Left ventricle myocardium inferior (tissue), 1 donor: ENCODE measurements at places on chromosomes 5 and 9.

GRCh38 chr5:27402828-27403227, 364.4 kb upstream of the CDH9 start:
- DNase-seq = no peak

GRCh38 chr5:149382517-149383220, 3.6 kb upstream of the IL17B start:
- no peak for DNase-seq

- no peak for DNase-seq
These were observed 2.3 kb upstream of the PTGER4 start for GRCh38 chr5:40677456-40677855.

GRCh38 chr9:30944741-30945280, 1439.6 kb upstream of the ACO1 start:
- no peak for DNase-seq

GRCh38 chr5:120141076-120141475, 323.0 kb upstream of the PRR16 start:
- DNase-seq = no peak
